HuH-7.5 (cell line): ENCODE measurements at places on chromosomes 5 and 9.

DNA sequence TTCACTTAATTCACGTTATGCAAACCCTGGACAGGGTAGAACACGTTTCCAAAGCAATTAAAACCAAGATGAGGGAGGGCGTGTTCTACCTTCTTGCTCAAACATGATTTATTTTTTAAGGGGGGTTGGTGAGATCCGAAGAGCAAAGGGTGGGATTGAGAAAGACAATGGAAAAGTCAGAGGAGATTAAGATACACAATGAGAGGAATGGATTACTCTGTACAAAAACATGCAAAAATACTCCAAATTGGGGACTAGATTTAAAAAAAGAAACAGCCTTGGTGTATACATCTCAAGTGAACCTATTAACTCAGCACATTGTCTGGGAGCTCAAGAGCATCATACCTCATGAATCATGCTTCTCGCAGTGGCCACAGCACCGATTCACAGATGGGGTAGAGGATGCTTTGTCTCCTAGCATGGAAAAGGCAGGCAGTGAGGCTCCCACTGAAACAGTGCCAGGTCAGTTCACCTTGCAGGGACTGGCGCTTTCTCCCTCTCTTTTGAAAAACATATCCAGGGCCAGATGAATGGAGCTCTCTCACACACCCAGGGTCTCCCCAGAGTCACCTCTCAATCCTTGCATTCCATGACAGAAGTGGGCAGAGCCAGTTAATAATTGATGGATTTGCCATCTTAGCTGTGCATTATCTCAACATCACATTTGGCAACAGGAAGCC lies 459.7 kb downstream of the BNC2 start:
- DNase-seq = no peak

GRCh38 chr5:10977011-10977410 lies 216.0 kb upstream of the DAP start:
- DNase-seq = no peak

GRCh38 chr9:135478829-135479468 lies 633 bp upstream of the PPP1R26 start:
- peak; percentile 36 for DNase-seq

- no peak for DNase-seq
These were observed 235.4 kb downstream of the CACNA1B start for GRCh38 chr9:138112791-138113600.

DNA sequence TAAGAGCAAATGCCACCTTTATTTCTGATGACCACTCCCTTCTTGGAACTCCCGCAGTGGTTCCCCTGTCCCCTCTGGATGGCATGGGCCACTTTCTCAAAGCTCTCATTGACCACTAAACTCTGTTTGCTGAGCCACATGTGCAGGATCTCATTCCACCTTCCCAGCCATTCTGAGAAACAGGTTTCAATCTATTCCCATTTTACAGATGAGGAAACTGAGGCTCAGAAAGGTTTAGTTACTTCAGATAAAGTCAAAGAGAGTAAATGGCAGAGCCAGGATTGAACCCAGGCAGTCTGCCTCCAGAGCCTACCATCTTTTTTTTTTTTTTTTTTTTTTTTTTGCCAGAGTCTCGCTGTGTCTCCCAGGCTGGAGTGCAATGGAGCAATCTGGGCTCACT lies 24.2 kb downstream of the COL27A1 start:
- DNase-seq = no peak

- peak; percentile 46 for DNase-seq
These were observed 62.9 kb upstream of the PPARGC1B start for GRCh38 chr5:149667084-149667828.

- DNase-seq = no peak
These were observed 54.0 kb upstream of the FKTN start for GRCh38 chr9:105503881-105504280.

DNA sequence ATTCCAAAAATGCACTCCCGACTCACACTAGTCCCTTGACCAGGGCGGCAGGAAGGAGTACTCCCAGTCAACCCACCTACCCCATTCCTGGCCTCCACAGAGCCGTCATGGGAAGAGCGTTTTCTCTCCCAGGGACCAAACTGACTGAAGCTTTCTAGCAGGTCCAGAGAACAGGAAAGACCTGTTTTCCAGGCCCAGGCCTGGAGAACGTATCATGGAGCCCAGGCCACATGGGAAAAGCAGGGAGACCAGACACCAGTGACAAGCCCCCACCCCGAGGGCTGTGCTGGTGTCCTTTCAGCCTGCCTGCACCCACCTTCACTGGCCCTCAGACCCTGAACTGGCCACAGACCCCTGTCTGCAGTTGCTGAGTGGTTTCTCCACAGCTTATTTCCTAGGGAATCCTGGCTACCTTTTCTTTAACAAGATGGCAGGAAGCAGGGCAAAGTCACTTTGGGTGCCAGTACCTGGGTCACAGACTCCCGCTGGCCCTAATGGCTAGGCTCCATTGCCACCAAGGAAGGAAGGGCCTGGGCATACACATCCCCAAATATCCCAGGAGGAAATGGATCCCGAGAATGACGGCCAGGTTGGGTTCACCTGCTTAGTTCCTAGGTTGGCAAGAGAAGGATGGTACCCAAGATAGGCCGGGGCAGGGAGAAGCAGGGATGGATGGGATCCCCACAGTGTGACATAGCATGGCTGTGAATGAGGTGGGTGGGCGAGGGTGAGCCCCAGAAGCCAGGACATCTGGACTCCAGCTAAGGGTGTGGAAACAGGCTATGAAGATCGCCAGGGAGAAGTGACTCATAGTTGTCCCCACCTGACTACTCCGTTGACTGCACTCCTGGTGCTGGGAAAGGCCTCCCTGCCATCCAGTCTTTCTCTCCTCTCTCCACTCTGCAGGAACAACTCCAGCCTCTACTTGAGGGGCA lies 12.2 kb downstream of the CCNI2 start:
- no peak for DNase-seq

DNA sequence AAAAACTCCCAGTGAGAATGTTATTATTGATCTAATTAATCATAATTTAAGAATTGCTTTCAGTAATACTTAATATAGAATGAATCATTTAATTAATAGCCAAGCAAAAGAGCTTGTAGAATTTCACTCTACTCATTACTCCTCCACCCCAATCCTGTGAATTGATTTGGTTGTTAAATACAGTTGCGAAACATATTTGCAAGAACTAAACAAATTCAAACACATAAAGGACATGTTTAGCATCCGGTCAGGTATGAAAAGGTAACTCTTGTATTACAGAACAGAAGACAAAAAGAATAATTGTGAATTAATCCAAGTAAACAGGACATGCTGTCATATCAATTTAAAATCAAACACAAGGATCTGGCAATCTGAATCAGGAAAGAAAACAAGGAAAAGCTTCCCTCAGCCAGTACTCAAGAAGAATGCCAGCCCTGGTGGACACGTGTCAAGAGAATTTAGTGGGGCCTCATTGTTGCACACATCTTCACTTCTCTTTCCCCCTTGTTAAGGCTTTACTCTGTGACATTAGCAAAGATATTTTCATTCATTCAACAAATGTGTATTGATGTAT lies 89.4 kb upstream of the SLC12A2 start:
- DNase-seq = no peak

DNA sequence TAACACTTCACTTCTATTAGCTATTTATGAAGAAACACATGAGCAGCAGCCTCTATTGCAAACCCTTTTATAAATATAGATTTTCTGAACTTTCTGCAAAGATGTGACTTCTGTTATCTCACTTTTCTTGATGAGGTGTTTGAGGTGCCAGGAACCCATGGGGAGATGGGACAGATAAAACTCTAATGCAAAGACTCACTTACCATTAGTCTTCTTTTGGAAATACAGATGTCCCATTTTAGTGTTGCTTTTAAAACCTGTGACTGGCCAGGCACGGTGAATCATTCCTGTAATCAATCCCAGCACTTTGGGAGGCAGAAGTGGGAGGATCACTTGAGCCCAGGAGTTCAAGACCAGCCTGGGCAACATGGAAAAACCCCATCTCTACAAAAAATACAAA lies 171.3 kb upstream of the GAS1 start:
- DNase-seq = no peak

GRCh38 chr5:56279979-56280378 lies 46.8 kb upstream of the ANKRD55 start:
- DNase-seq = no peak

GRCh38 chr5:180823940-180824629 lies 21.5 kb upstream of the MGAT1 start:
- DNase-seq = no peak

DNA sequence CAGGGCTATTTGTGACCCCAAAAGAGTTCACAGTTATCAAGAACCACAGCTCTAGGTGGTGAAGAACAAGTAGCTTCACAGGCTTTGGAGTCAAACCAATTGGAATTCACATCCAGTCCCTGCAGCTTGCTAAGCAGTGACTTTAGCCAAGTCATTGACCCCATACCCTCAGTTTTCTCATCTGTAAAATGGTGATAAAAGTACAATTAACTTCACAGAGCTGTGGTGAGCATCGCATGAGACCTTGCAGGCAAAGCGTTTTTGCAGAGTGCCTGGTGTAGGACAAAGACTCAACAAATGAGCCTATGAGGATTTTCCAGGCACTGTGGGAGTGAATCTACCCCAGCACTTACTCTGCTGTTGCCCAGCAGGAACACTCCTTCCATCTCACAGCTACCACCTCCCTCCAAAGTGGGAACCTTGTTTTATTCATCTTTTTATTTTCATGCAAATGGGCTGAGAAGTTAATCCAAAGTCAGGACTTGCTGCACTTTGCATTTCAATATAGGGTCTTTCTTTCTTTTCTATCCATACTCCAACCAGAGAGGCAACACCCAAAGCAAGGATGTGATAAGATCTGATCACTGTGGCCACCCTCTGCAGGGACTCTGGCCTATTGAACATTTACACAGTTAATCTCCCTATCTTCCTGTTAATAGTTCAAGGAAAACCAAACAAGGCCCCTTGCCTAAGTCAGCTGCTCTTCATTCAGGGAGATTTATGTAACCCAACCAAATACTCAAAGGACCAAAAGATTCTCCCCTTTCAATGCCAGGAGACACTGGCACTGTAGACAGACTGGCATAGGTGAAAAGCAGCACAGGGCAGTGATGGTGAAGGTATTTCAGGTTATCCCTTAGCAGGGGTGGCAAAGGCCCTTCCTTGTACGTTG lies 41.9 kb downstream of the ABCA1 start:
- no peak for DNase-seq

GRCh38 chr5:107769519-107769918 lies 98.8 kb upstream of the EFNA5 start:
- DNase-seq = no peak

DNA sequence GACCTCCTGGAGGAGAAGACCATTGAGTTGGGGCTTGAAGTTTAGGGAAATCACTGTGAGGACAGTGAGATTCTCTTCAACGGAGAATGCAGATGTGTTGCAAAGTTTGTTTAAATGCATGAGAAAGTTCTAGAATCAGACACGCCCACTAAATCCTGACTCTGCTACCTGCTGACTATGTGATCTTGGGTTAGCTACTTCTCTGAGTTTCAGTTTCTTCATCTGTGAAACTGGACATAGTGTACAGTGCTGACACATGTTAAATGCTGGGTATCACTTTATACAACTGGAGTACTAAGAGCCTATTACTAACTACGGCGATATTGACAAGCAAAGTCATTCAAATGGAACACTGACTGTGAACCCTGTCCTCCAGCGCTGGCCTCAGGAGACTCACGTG lies 255.5 kb downstream of the HSPA4 start:
- DNase-seq = no peak

GRCh38 chr9:93941493-93941892 lies 13.7 kb downstream of the BARX1 start:
- DNase-seq = no peak

DNA sequence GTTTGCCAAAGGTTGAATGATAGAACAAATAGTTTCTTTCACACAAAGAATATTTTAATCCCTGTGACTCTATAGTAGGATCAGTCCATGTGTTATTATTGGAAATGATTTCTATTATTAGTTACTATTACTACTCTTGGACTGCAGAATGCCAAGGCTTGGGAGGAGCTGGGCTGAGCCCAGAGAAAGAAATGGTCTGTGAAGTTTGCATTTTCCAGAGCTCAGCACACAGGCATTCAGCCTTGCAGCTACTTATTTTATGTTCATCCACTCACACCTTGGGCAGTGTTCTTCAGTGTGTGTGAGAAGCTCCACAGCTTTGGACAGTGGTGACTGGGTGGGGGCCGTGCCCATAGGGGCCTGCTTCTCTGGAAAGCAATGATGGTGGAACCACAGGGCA lies 583.1 kb downstream of the CCDC171 start:
- DNase-seq = no peak
